HT-29 (cell line): ENCODE measurements at places on chromosomes 1 and 21.
A peak's percentile ranks its signal among the peaks of the same experiment; 100 is the strongest.

- peak; percentile 41 for DNase-seq
Observed at GRCh38 chr1:210250998-210251679, 18.5 kb downstream of the SERTAD4 start.

DNA sequence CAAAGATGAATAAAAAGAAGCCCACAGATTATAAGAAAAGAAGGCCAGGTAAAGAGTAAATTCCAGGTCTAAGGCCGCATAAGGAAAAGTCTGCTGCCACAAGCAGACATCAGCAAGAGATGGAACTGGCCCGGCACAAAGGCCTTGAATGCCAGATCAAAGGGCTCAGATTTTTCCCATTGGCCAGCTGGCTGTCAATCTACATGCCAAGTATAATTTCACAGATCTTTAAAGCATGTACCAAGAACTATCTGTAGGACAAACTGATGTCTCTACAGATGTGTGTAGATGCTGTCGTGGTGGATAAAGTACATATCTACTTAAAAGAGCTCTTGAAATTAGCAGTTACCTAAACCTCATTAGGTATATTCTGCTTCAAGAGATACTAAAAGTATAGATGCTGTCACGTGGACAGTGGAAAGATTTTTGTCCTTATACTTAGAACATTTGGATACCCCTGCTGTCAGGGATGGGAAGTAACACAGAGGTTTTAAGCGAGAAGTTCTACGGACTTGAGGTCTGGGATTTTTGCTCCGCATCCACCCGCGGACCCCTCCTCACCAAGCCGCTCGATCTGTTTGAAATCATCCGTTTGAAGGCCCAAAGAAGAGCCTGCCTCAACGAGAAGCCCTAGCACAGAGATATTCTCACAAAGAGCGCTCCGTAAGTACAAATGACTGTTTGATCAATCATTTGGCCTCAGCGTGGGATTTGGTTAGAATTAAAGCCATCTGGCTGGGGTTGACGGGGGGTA lies 10.1 kb downstream of the GLIS1 start:
- DNase-seq = no peak

GRCh38 chr1:11749203-11749689 lies 12.7 kb upstream of the C1orf167 start:
- peak; percentile 44 for DNase-seq

DNA sequence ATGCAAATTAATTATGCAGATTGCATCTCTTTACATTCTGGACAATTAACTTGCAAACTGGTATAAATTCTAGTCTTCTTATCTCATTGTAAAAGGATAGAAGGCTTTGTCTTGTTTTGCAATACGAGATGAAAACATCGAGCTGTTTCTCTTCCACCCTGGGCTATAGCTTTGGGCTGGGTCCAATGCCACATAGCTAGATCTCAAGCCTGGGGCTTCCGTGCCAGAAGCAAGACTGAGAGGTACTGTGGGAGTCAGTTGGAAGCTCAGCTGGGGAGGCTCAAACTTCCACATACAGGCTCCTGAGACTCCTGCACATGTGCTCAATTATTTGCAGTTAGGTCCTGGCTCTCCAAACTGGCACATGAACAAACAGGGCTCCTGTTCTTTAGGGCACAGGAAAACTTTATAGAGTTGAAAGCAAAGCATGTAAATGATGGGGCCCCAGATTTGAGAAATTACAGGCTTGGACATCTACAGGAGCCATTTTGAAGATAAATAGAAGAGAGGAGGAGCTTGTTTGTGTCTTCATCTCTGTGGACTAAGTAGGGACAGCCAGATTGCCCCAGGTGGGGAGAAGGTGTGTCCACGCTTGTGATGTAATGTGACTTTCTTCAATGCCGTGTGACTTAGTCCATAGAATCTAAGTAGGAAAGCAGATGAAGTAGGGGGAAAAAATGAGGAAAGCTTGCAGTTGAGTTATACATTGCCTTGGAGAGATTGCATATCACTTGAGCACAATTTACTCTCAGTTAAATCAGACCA lies 65.9 kb upstream of the SIPA1L2 start:
- DNase-seq = no peak

DNA sequence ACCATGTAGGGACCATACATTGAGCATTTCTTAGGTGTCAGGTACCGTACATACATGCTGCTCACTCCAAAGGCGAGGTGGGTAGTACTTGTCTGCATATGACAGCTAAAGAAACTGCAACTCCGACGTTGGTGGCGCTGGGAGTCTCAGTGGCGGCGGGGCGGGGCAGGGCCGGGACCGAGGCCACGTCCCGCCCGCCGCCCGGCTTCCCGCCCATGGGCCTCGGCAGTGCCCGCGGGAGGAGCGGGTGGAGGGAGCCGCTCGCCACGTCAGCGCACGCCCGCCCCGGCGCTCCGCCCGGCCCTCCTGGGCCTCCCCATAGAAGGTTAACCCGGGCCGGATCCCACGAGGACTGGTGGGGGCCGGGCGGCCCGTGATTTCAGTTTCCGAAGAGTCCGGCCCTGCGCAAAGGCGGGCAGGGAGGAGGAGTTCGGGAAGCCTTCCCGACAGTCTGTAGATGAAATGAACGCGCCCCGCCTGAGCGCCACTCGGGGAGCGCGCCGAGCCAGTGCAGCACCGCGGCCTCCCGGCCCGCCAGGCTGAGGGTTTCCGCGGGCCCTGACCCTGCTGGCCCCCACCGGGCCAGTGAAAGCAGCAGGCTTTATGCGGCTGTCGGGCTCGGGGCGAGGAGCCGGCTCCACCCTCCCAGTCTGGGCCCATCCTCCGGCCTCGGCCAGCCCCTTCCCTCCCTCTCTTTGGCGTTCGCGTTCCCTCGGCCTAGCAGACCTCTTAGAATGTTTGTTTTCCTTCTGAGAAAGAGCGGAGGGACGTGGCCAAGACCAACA lies 119.9 kb upstream of the JUN start:
- DNase-seq = peak; percentile 92
